ENCODE measurements at places on chromosomes 6 and 20.

DNA sequence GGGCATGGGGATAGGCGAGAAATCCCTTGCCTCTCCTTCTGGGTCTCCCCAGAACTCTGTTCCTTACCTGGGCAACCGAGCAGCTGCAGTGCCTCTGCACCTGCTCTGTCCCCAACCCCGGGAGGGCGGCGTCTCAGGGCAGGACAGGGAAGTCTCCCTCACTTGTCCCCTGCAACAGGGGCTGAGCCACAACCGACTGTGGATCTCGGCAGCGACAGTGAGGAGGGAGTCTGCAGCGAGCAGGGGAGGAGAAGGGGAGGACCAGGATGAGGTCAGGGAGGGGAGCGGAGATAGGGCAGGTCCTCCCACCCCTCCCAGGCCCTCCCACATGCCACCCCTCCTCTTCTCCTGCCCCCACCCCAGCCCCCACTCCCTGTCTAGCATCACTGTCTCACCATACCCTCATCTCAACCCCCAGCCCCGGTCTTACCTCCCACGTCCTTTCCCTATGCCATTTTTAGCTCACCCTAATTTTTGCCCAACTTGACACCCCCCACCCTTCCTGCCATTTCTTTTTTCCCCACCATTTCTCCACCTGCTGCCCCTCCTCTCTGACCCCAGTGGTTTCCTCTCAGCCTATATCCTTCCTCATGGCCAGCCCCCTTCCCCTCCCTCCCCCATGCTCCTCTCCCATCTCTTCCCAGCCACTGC, at the start of gene TNXB:
Gene TNXB, minus strand, starts transcription at position 225 of the 651 bp plus-strand sequence. CDS start 11,140 bp downstream, outside the sequence.
- no peaks in the 10 kb centered on the region for H3K36me3 ChIP-seq
- H3K4me3 ChIP-seq, result peak within 1 kb of the TSS; percentile 35
- peaks cover 80% of the 10 kb centered on the region for H3K4me1 ChIP-seq
- no peak for DNase-seq
- H3K27me3 ChIP-seq, result no peaks in the 10 kb centered on the region

DNA sequence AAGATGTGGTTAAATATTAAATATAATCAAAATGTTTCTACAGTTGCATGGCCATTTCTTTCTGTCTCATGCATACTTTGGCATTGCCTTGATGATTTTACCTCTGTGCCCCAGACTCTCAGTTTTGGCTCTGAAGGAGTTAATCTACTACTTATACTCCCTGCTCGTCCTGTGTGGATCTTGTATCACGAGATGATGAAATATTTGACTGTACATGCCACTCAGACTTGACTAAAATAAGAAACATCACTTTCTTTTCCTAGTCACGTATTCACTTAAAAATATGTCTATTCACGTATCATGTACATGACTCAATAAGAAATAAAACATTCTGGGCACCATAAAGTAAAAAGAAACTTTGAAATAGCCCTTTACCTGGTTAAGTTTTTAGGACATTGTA, 397.7 kb downstream of the RFPL4B start:
- no peak overlapping the region for H3K27ac ChIP-seq
- H3K4me3 ChIP-seq, result no peak overlapping the region
- DNase-seq, result no peak

DNA sequence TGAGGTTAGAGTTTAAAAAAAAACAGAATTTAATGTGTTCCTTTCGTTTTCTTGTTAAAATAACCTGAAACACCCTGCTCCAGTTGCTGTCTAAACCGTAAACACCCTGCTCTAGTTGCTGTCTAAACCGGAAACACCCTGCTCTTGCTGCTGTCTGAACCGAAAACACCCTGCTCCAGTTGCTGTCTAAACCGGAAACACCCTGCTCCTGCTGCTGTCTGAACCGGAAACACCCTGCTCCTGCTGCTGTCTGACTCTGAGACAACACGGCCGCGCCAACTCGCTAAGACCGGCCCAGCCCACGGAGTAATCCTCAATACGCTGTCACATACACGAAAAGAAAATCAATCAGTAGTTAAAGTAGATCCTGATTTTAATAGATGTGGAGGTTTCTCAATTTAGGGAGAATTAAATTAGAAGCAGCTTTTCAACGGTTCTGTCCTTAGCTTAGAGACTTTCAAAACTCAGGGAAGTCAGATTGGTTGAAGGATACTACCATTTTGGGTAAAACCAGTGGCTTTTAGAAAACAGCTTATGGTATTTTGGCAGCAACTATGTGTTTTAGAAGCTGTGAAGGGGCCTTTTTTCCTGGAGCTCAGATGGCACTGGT, 98.3 kb downstream of the RAMACL start:
- H3K27ac ChIP-seq, result peak overlapping the region; percentile 90
- H3K4me3 ChIP-seq, result no peak overlapping the region
- DNase-seq, result peak; percentile 73
- H3K27me3 ChIP-seq, result no peaks in the 10 kb centered on the region
- H3K4me1 ChIP-seq, result peaks cover 26% of the 10 kb centered on the region

DNA sequence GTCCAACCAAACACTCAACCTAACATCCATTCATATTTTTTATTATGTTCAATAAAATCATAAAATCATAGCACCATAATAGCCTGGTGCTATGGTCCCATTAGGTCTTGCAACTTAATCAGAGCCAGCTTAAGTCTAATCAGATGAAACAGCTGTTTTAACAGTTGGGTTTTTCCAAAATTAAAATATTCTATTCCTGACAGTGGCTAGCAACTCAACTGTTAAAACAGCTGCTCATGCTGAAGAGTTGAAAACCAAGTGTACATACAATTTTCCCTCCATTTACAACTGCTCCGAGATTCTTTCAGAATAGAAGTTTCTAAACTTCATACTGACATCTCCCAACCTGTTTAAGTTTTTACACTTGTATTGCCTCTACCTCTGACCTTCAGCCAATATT, 89.5 kb downstream of the UBE3D start:
- H3K4me3 ChIP-seq, result no peak overlapping the region
- no peaks in the 10 kb centered on the region for H3K4me1 ChIP-seq
- H3K27me3 ChIP-seq, result no peaks in the 10 kb centered on the region
- no peak overlapping the region for H3K27ac ChIP-seq

All from heart left ventricle (tissue), 16 donors.